CMK (cell line): ENCODE measurements at places on chromosomes 2 and 18.

GRCh38 chr18:7521226-7521856, 45.8 kb upstream of the PTPRM start:
- no peak for DNase-seq

DNA sequence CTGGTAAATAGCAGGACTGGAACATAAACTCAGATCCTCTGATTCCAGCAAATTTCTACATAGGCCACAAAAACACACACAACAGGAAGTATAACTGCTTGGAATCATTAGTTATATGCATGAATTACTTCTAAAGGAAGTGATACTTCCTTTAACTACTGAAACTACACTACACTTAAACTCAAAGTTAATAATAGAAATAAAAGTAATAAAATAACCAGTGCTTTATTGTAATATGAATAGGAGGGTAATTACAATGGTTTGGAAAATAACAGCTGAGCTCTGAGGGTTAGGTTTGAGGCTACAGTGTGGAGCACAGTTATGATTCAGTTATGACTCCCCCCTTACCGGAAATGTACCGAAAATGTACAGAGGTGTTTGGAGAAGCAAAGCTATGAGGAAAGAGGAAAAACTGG, 18.5 kb upstream of the POLI start:
- no peak for DNase-seq

DNA sequence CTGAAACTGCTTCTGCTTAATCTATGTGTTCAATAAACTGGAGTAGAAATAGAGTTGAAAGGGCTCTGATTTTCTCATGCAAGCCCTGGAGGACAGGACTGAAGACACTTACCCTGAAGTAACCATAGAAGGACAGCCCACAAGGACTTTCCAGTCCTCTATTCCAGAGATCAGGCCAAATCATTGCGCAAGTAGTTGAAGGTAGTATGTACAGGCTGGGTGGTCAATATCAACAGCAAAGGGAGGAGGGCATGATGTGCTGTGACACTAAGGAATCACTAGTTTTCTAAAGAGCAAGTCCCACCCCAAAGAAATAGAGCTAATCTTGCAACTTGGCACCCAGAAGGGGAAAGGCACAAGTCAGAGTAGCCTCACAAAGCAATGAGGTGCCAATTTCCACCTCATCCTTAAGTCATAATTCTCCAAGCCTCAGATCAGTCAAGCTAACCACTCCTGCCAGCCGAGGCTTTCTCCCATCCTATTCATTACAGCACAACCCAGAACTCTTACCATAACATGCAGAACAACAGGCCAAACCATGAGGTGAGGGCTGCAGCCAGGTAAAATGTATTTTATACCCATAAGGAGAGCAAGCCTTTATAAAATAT, 533.5 kb downstream of the TNS1 start:
- no peak for DNase-seq

DNA sequence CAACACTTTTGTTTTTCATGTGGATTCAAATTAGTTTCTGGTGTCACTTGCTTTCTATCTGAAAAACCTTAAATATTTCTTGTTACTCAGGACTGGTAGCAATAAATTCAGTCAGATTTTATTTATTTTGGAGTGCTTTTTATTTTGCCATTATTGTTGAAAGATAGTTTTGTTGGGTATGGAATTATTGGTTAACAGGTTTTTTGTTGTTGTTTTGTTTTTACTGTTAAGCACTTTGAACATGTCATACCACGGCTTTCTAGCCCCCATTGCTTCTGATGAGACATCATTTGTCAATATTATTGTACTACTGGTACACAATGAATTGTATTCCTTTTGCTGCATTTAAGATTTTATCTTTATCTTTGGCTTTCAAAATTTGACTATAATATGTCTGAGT, 12.9 kb upstream of the SFT2D3 start:
- DNase-seq, result no peak

GRCh38 chr2:98884658-98885057, 51.4 kb downstream of the CRACDL start:
- DNase-seq, result no peak

- DNase-seq, result no peak
These were observed 14.5 kb downstream of the EPC2 start for GRCh38 chr2:148658807-148659722.

- no peak for DNase-seq
These were observed 98.7 kb downstream of the BCL2 start for GRCh38 chr18:63220903-63221302.

DNA sequence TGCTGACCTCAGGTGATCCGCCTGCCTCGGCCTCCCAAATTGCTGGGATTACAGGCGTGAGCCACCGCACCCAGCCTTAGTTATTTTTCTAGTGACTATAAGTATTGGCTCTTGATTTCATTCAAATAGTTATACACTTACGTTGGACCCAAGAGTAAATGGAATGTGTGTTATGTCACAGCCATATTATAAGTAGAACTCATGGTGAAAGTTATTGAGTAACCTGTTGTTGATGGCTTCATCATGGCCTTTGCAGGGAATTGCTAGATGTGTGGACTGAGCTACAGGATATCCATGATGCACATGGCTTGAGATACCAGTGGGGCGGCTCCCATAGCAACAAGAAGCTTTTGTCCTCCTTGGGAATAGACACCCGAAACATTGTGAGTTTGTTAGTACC, 44.7 kb downstream of the AFTPH start:
- no peak for DNase-seq

- no peak for DNase-seq
These were observed 63.7 kb upstream of the DNAJC10 start for GRCh38 chr2:182652326-182652725.

- no peak for DNase-seq
These were observed 225.3 kb upstream of the AGAP1 start for GRCh38 chr2:235268535-235268934.

DNA sequence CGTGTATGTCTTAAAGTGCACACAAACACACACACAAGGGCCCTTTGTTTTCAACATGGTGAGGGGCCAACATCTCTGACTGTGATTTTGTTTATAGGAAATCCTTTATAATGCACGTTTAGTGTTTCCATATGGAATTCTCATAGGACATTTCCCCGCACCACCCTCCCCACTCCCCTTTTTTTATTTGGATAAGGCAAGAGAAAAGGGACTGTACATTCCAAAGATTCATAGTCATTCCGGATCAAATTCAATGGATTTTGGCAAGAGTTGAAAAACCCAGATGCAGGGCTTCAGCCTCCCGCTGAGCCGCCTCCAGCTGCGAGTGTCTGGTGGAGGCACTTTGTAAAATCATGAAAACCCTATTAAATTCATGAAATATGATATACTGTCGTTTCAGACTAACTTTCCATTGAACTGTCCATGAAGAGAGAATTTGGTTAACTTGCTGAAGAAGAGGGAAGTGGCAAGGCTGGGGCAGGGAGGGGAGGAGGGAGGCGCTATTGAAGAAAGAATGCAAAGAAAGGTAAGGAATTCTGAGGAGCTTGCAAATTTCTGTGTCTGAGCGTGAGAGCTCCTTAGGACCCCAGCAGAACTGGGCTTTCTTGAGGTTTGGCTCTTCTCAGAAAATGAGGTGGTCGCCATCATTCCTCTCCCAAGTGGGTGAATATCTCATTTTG, 25.8 kb upstream of the SLC14A2 start:
- no peak for DNase-seq

GRCh38 chr2:217681791-217682190, 321.0 kb downstream of the TNS1 start:
- no peak for DNase-seq

- no peak for DNase-seq
These were observed 23.5 kb downstream of the WNT10A start for GRCh38 chr2:218904176-218904575.

- no peak for DNase-seq
These were observed 62.5 kb upstream of the DTNB start for GRCh38 chr2:25735835-25736234.

DNA sequence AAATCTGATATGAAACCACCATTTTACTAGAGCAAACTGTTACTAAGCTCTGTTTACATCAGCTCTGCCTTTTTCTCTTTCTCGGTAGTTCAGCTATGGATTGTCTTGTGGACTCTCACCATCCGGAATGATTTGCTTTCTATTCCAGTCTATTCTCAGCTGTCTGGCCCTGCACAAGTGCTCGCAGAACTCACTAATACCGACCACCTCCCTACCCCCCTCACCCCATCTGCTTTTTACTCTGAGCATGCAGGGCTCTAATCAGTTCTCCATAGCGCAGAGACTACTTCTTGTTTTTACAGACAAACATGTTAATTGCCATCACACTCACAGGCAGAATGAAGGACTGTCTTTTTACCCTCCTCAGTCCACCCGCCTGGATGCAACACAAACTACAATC, 180.7 kb upstream of the POU3F3 start:
- no peak for DNase-seq

DNA sequence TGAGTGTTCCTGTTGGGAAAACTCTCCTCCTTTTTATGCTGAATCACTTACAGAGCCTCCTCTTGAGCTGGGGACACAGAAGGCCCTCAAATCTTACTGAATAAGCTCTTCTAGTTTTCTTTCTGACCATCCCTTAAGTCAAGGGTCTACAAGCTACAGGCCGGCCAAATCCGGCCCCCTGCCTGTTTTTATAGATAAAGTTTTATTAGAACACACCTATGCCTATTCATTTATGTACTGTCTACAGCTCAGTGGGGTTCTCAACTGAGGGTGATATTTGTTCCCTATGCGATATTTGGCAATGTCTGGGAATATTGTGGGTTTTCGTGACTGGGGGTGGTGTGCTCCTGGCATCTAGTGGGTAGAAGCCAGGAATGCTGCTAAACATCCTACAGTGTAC, 14.0 kb downstream of the CDC42EP3 start:
- DNase-seq, result no peak

DNA sequence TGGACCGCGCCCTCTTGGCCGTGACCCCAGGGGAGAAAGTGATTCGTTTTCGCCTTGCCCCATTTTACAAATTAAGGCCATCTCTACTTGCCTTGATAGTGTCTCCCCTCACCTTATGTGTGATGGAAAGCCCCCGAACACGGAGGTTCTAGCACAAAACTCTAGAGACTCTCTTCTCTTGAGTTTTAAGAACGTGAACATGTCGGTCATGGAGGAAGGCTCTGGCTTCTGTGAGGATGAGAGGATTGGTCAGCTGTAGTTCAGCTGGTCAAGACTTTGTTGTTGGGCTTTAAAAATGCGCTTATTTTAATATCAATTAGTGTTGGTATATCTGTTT, 828 bp downstream of the DYNC1I2 start:
- no peak for DNase-seq

GRCh38 chr2:111930875-111931274, 32.5 kb downstream of the MERTK start:
- no peak for DNase-seq

DNA sequence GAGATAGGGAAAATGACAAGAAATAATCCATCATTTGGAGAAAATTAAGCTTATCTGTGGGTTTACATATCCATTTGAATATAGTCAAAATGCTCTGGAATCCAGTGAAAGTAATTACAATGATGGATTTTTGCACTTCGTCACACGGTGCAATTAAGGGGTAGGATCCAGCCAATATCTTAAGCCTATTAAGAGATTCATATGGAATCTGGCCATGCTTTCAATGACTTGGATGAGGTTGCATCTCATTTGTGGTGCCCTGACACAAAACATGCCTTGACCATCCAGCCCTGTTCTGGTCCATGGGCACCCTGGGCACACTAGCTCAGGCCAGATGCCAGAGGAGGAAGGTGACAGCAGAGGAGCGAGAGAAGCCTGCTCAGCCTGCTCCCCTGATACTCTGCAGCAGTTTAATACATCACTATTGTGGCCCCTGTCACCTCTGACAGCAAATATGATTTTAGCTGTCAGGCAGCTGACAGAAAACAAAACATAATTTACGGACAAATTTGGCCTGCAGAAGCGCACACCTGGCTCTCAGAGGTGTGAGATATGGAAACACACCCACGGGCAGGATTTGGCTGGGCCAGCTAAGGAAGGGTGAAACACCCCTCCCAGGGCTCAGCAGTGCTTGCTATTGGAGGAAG, 94.1 kb upstream of the ST8SIA3 start:
- no peak for DNase-seq

GRCh38 chr2:45046786-45047185, 37.5 kb upstream of the SIX2 start:
- no peak for DNase-seq

DNA sequence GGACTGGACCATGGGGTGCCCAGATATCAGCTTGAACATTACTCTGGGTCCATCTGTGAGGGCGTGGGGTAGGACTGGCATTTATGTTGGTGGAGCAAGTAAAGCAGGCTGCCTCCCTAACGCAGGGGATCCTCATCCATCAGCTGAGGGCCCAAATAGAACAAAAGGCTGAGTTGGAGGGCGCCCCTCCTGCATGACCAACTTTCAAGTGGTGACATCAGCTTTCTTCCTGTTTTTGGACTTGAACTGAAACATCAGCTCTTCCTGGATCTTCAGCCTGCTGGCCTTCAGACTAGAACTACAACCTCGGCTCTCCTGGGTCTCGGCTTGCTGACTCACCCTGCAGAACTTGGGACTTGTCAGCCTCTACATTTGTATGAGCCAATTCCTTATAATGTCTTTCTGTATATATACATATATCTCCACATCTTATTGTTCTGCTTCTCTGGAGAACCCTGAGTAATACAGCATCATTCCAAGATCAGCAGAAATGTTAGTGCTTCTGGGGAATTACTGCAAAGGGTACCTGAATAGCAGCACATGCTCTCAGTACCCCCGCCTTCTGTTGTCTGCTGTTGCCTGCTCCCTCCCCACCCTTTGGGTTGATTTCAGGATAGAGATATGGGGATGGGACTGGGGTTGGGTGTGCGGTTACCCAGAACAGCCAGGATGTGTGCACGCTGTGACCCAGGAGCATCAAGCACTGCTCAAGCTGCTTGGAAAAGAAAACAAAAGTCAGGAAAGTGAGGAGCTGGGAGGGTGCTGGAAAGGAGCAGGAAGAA, 20.0 kb downstream of the TMEM127 start:
- no peak for DNase-seq

GRCh38 chr2:241315879-241316631, at the start of gene SEPTIN2:
Gene SEPTIN2 (plus strand): TSS chr2:241315925. CDS start chr2:241324233, 8,308 bp downstream.
- no peak for DNase-seq

DNA sequence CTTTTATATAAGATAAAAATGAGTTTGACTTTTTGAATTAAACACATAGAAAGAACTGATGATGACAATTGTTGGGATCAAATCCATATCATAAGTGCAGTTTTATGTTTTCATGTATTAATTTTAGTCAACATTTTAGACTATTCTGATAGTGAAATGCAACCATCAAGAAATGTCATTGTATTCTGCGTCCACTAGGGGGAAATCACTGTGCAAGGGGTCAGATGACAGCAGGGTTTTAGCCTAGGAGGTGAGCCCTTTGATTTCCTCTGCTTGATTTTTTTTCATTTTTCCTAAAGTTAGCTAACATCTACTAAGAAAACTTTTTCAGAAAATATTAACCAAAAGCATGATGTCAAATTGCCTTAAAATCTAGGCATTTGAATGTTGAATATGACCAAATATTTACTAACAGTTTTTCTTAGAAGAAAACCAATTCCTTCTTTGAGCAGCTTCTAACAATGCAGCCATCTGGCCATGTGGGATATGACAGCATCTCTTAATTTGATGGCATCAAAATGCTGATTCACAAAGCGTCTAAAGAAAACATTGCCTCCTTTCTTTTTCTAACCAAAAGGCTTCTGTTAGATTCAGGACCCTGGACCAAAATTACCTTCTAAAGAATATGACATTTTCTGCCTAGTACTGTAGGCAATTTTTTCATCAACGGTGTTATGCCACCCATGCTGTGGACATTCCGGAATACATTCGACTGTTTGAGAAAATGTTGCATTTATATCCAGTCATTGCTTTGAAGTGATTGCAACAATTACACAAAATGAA, 141.5 kb downstream of the SPHKAP start:
- no peak for DNase-seq

GRCh38 chr2:55733335-55733734, 39.7 kb upstream of the PNPT1 start:
- DNase-seq, result no peak
